Calu3 (cell line): ENCODE measurements at places on chromosomes 2 and 18. TPM values are rescaled to one million over a fixed set of nuclear protein-coding genes. Genes with fewer than 3 reads are reported as not detected.

DNA sequence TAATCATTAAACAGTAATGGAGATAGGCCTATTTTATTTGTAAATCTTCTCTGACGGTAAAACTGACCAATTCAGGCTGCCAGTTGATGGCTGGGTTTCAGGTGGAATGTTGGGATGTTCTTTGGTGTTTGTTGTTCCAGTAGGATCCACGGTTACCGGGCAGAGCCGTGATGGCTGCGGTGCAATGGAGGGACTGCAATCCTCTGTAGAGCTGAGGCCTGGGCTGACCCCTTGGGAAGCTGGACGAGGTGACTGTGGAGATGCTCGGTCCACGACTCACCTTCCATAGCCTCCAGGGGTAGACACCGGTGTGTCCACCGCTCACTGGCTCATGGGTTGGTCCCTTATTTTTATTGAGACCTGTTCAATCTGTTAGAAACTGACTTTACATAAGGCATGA lies 42.5 kb downstream of the ZNF519 start:
- H3K4me1 ChIP-seq = no peaks in the 10 kb centered on the region
- H3K27ac ChIP-seq = no peak overlapping the region
- H3K4me3 ChIP-seq = no peak overlapping the region

- no peak overlapping the region for H3K27ac ChIP-seq
- no peaks in the 10 kb centered on the region for H3K4me1 ChIP-seq
- H3K27me3 ChIP-seq = peaks cover 76% of the 10 kb centered on the region
- no peak overlapping the region for H3K4me3 ChIP-seq
These were observed 59.0 kb upstream of the ZBTB7C start for GRCh38 chr18:48468151-48468550.

DNA sequence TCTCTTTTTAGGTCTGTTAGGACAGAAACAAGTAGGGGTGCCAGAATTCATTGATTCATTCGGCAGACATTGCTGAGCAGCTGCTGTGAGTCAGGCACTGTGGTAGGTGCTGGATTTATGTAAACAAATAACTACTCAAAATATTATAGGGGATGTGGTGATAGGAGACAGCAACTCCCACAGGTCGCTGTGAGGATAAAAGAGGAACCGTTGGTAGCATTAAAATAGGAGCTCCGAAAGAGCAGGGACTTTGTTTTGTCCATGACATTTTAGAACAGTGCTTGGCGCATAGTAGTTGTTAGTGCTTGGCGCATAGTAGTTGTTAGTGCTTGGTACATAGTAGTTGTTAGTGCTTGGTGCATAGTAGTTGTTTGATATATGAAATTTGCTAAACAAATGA lies 29.2 kb downstream of the ATP6V1C2 start:
- DNase-seq = no peak
- peaks cover 15% of the 10 kb centered on the region for H3K27me3 ChIP-seq
- no peak overlapping the region for H3K4me3 ChIP-seq
- H3K36me3 ChIP-seq = no peaks in the 10 kb centered on the region

DNA sequence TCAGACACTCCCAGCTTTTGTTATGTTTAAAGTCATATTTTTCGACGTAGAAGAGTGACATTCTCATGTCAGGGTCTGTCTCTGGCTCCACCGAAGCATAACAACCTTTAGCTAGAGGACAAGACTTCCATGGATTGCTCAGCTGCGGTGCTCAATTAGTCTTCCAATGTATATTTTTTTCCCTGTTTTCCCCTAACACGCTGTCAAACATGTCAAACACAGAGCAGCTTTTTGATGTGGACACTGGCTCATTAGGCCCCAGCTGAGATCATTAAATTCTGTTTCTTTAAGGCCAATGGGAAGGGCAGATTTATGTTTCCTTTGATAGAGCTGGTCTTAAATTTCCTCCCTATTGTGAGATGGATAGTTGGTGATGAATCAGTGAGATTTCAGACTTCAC lies 525.4 kb downstream of the PIK3C3 start:
- no peaks in the 10 kb centered on the region for H3K36me3 ChIP-seq
- H3K4me1 ChIP-seq = no peaks in the 10 kb centered on the region
- H3K27ac ChIP-seq = no peak overlapping the region
- no peak for DNase-seq

Gene KCNS3
- total RNA-seq = 3.5 and 5.0 TPM in 2 replicates

- no peak for DNase-seq
- no peaks in the 10 kb centered on the region for H3K36me3 ChIP-seq
- H3K4me3 ChIP-seq = no peak overlapping the region
- H3K27ac ChIP-seq = no peak overlapping the region
- H3K27me3 ChIP-seq = no peaks in the 10 kb centered on the region
These were observed 370.3 kb downstream of the SETBP1 start for GRCh38 chr18:45050712-45051601.

Gene ZNF804A
- total RNA-seq = 0.09 TPM in 1 of 2 replicates, not detected in the other

DNA sequence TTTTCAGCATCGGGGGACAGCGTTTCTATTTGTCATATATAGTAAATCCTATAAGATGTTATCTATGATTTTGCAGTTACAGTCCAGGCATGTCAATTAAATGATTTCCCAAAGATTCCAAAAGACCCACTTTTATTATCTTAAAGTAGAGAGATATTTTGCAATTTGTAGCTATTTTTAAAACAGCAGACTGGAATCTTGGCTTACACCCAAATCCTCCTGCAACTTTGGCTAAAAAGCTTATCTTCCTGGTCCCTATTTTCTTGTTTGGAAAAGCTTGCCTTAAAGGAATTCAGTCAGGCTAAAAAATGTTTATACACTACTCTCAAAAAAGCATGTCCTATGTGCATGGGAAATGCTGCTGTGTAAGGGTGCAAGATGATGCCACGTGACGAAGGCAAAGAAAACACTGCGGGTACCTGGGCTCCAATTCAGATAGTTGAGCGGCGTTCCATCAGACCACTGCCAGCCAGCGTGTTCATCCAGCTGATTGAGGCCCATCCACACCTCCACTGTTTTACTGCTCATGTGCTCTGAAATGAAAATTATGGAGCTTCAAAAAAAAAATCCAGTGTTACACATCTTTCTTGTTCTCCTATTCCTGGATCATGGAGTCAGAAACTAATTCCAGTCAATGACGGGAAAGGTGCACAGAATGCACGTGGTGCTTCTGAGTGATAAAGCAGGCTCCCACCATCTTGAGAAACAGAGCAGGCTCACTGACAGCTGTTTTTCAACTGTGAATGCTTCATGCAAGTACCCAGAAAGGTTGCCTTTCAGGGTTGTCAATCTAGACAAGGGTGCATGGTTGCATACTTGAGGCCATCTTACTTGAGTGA lies 33.8 kb downstream of the PLA2R1 start:
- H3K27me3 ChIP-seq = no peaks in the 10 kb centered on the region
- H3K27ac ChIP-seq = no peak overlapping the region
- no peak for DNase-seq
- H3K4me3 ChIP-seq = no peak overlapping the region
- no peaks in the 10 kb centered on the region for H3K4me1 ChIP-seq

- no peak overlapping the region for H3K4me3 ChIP-seq
- H3K4me1 ChIP-seq = no peaks in the 10 kb centered on the region
- no peaks in the 10 kb centered on the region for H3K36me3 ChIP-seq
- DNase-seq = no peak
These were observed 486.9 kb upstream of the RAB6C start for GRCh38 chr2:129492548-129492947.

- no peak overlapping the region for H3K4me3 ChIP-seq
- H3K4me1 ChIP-seq = peaks cover 2% of the 10 kb centered on the region
- no peaks in the 10 kb centered on the region for H3K36me3 ChIP-seq
- no peak overlapping the region for H3K27ac ChIP-seq
- DNase-seq = no peak
These were observed 8.9 kb downstream of the PTGR3 start for GRCh38 chr18:75200071-75200470.

DNA sequence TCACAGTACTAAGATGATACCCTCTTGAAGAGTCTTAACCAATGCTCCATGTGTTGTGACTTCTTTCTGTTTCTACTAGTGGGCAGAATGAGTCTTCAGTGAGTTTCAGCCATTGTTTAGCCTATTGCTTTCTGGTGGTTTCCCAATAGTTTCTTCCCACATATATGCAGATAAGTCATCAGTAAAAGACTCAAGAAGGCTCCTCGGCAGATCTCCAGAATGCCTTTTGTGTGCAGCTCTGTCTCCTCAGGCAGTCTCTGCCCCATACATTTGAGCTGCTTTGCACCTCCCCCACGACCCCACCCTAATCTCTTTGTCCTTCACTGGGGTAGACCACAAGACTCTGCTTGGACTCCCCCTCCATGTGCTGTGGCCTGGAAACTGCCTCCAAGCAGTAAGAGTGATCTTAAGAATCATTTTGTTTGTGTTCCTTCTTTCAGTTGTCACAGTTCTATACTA lies 71.6 kb upstream of the CHRNA1 start:
- no peaks in the 10 kb centered on the region for H3K36me3 ChIP-seq
- no peaks in the 10 kb centered on the region for H3K27me3 ChIP-seq
- H3K4me3 ChIP-seq = no peak overlapping the region
- H3K4me1 ChIP-seq = no peaks in the 10 kb centered on the region
- H3K27ac ChIP-seq = no peak overlapping the region

DNA sequence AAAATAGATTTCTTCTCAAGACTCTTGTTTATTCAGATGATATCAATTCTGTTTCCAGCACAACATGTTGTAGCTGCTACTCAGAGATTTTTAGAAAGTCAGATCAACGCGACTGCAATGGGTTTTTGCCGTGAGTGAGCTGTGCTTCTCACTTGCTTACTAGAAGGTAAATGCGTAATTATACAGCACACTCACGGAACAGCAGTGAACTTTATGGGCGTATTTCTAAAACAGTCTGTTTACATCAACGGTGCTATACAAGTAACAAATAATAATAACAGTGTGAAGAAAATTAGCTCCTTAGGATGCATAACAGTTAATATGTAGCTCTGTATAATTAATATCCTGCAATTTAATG lies 533.6 kb downstream of the RNF144A start:
- no peak for DNase-seq
- H3K27me3 ChIP-seq = no peaks in the 10 kb centered on the region
- H3K4me1 ChIP-seq = no peaks in the 10 kb centered on the region
- H3K27ac ChIP-seq = no peak overlapping the region
- H3K4me3 ChIP-seq = no peak overlapping the region

DNA sequence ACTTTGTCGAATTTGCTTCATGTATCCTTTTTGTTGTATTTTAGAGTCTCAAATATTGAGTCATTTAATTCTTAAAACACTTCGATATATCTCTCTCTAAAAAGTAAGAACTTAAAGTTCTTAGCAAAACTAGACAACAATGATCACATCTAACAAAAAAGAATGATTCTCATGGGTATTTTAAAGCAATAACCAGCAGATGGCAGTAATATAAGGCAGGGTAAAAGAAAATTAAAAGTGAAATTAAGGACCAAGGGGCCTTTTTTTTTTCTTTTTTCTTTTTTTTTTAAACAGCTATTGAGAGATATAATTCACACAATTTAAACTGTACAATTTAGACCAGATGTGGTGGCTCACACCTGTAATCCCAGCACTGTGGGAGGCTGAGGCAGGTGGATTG lies 9.9 kb upstream of the AOX1 start:
- H3K4me1 ChIP-seq = no peaks in the 10 kb centered on the region
- no peak for DNase-seq
- H3K36me3 ChIP-seq = peaks cover 4% of the 10 kb centered on the region
- no peak overlapping the region for H3K27ac ChIP-seq
- H3K4me3 ChIP-seq = no peak overlapping the region
- H3K27me3 ChIP-seq = no peaks in the 10 kb centered on the region

Gene POTEI
- total RNA-seq = not detected in 2 replicates
